ENCODE measurements at places on chromosomes 12 and 14.

DNA sequence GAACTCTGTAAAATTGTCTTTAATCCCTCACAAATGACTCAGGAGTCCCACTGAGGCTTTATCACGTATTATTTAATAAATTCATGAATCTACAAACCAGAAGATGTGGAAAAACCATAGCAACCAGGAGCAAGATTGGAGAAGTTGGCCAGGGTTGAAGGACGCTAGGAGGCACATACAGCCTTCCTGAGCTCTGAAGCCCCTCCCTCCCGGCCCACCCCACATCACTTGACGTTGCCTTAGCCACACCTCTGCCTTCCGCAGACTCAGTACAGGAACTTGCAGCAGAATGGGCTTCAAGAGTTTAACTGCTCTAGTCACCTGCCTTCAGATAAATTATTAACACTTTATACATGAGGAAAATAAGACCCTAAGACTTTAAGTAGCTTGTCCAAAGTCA is 33.9 kb downstream of the SLC35F4 start:
- no peak for DNase-seq

GRCh38 chr12:101670007-101670671 is 27.3 kb upstream of the CHPT1 start:
- DNase-seq: peak; percentile 54

- no peak for DNase-seq
Measured at GRCh38 chr12:76402259-76402658, 54.0 kb upstream of the BBS10 start.

DNA sequence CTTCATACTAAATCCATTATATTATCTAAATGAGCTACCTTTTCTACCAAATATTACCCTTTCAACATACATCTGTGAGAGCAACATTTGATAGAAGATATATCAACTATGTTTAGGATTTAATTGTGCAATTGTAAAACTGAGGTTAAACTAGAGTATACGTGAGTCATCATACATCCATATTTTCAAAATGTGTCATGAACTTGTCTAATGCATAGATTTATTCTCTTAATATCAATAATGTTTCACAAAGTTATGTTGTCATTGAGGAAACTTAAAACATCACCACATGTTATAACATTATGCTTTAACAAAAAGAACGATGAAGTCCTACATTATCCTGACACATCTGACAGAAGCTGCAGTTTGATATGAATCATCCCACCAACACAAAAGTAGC is 645.5 kb upstream of the NOVA1 start:
- peak; percentile 60 for DNase-seq

DNA sequence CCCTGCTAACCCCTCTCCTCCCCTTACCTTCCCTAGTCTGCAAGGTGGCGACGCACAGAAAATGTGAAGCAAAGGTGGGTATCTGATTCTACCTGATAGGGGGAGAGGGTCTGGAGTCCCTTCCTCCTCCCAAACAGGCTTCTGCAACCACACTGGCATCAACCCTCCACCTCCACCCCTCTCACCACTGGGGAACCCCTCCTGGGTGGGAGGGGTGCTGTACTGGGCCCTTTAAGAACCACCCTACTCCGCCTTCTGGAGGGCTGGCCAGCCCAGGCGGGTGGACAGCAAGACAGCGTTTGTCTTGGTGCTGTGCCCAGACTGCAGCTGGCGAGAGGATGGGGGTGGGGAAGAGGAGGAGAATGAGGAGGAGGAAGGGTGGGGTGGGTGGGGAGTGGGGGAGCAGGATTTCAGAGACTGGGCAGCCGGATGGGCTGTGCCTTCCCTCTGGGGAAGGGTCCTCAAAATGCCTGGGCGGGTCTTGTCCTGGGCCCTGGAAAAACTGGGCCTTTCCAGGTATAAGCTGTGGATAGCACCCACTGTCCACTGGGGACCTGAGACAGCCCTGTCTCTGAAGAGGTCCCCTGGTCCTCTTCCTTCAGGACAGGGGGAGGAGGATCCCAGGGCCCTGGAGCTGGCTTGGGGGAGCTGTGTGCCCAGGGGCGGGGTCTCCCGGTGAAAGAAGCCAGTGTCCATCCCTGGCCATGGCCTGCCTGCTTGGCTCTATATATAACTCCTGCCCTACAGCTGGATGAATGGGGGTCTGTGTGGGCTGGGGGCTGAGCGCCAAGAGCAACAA is 2.8 kb downstream of the TNS2 start:
- peak; percentile 72 for DNase-seq

DNA sequence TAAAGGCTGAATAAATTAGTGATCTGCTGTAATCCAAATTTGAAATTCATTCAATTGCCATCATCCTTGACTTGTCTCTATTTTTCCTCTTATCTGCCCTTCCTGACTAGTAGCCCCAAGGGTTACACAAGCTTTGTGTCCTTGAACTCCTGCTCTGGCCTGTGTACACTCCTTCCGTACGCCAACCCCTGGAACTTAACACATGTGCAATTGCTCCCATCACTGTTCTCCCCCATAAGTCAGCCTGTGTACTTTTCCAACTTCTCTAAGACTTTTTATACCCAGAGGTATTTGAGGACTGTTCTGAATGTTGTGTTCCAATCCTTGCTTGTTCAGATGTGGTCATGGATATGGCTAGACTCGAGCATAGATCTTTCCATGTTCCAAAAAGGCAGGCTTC is 171.1 kb upstream of the G2E3 start:
- DNase-seq: no peak

- no peak for DNase-seq
Measured at GRCh38 chr12:59624732-59625460, 29.1 kb downstream of the SLC16A7 start.

DNA sequence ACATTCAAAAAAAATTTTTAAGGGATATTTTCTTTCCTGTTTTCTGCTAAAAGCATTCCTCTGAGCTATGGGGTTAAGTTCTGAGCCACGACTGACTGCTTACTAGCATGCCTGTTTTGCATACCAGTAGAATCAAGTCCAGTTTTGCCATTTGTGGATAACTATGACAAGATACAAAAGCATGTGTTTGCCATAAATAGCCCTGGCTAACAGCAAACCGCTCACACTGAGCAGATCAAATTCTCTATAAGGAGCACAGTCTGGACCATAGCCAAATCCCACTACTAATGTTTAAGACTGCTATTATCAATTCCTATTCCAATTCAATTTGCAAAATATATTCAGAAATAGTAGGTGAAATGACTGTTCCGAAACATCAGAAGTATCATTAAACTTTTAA is 3.2 kb downstream of the CFL2 start:
- DNase-seq: peak; percentile 33

Data from PC-3 (cell line).